ENCODE measurements at places on chromosomes 1 and 21. TPM values are rescaled to one million over a fixed set of nuclear protein-coding genes. Genes with fewer than 3 reads are reported as not detected.

DNA sequence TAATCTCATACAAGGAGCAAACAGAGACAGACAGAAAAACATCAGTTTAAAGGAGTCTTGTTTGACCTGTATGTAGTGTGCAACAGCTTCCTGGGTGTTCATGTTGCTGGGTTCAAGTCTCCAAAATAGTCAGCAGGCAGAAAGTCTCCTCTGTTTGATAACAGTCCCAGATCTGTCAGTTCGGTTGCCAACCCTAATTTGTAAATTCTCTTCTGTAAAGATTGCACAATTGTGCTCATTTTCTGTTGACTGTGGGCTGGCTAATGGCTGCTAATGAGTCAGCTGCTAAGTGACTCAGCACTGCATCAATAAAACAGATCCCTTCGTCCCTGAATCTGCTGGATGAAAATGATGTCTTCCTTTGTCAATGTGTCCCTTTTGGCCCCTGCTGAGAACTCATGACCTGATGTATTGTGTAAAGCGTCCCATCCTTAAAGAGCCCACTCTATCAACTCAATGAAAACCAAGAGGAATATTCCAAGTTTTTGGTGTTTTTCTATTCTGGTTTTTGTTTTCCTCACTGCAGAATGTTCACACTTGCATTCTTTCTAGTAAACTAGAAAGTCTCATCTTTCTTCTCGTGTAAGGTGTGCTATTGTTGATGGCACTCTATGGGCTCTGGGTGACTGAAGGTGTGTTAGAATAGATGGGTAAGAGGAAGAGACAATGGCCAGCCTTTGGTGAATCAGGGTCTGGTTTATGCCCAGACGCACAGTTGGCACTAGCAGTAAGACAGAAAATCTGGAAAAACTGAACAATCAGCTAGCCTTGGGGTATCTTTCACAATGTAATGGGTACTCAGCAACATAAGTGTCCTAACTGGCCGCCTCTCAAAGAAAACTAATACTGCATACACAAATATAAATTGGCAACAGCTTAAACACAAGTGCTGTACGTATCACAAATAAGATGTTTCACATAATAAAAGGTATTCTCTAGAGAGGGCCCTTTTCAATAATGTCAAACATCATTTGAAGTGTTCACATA lies 75.1 kb upstream of the SIPA1L2 start:
- no peaks in the 10 kb centered on the region for H3K27me3 ChIP-seq
- no peaks in the 10 kb centered on the region for H3K36me3 ChIP-seq
- H3K4me3 ChIP-seq = no peak overlapping the region
- no peak overlapping the region for H3K27ac ChIP-seq
- DNase-seq = peak; percentile 77

DNA sequence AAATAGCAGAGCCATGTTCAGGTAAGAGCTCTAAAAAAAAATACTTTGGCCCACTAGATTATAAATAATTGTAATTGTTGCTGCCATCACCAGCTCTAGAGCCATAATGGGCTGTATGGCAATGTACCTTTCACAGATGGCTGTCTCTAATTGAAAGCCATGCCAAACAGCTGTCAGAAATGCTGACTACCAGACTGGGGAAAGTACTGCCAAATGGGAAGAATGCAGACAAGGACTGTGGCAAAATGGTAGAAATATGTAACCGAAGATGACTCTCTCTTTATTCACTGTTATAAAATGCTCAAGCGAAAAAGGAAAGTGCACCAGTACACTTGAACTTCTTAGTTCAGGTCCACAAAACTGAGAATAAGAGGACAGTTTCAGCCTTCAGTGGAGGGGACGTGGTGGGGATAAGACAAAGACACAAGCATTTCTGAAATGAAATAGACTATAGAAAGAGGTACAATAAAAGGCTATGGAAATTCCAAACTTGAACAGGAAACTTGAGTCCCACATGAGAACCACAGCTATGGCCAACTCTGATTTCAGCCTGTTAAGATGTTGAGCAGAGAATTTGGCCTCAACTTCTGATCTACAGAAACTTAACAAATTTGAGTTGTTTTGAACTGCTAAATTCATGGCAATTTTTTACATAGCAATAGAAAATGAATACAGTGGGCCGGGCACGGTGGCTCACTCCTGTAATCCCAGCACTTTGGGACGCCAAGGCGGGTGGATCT lies 46.5 kb upstream of the LPGAT1 start:
- H3K4me3 ChIP-seq = no peak overlapping the region
- H3K4me1 ChIP-seq = no peaks in the 10 kb centered on the region
- DNase-seq = no peak
- no peaks in the 10 kb centered on the region for H3K36me3 ChIP-seq
- no peak overlapping the region for H3K27ac ChIP-seq

The OSCP1 gene
- 27.7 TPM for total RNA-seq

The INAVA gene
- 3.9 TPM for total RNA-seq

GRCh38 chr1:116432655-116433265 lies 59.7 kb downstream of the ATP1A1 start:
- H3K27ac ChIP-seq = no peak overlapping the region
- H3K27me3 ChIP-seq = no peaks in the 10 kb centered on the region
- no peaks in the 10 kb centered on the region for H3K36me3 ChIP-seq
- H3K4me3 ChIP-seq = no peak overlapping the region

DNA sequence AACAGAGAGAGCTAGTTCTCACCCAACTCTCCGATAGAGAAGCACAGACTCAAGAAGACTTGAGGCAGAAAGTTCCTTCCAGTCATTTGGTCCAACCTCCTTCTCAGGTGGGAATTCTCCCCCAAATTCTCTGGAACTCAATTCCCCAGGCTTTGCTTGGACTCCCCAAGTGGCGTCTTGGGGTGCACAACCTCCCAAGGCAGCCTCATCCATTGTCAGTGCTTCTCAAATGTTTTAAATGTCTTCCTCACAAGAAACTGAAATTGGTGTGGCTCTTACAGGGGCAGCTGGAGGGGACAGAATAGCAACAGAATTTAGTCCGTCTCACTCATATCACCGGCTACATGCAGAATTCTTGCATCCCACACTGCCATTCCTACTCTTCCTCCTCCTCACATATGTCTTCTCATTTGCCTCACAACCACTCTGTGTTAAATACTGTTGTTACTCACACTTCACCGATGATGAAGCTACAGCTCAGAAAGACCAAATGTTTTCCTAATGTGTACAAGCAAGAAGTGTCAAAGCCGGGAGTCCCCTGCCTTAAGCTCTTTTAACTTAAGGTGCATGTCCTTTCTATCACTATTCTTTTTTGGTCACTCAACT lies 33.4 kb upstream of the CD84 start:
- no peaks in the 10 kb centered on the region for H3K27me3 ChIP-seq
- no peaks in the 10 kb centered on the region for H3K36me3 ChIP-seq
- H3K4me1 ChIP-seq = no peaks in the 10 kb centered on the region
- H3K27ac ChIP-seq = no peak overlapping the region

The GPR161 gene
- total RNA-seq = 21.5 TPM

The CHODL gene
- 1.3 TPM for total RNA-seq

GRCh38 chr21:10641107-10641506 lies 119.7 kb downstream of the TPTE start:
- no peaks in the 10 kb centered on the region for H3K36me3 ChIP-seq
- DNase-seq = no peak
- H3K4me3 ChIP-seq = no peak overlapping the region
- H3K4me1 ChIP-seq = no peaks in the 10 kb centered on the region
- no peaks in the 10 kb centered on the region for H3K27me3 ChIP-seq
- H3K27ac ChIP-seq = no peak overlapping the region

DNA sequence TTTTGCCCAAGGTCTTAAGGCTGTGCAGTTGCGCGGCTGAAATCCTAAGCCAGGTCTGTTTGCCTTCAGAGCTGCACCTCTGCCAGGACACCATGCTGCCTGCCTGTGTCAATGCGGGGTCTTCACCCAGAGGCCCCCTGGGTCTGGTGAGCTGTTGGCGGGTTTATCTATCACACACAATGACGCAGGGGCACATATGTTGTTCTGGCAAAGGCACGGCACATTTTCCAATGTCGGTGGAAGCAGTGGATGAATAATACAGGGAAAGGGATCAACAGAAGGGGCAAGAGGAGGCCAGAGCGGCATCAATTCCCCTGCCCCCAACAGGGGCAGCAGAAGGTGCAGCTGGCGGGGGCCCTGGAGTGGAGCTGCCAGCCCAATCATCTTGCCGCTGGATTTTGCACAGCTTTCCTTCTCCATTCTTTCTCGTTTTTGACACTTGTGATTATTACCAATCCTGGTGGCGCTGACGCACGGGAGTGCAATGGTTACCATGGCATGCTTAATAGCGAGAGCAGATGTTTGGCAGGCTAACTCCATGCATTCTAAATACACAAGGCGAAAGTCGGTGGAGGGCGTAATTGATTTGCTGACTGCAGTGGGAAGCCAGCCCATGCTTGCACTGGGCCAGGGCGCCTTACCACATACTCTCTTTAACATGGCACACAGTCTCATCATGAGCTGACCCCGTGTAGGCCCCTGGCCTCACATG lies 45.8 kb upstream of the CYP2J2 start:
- H3K36me3 ChIP-seq = no peaks in the 10 kb centered on the region
- no peaks in the 10 kb centered on the region for H3K27me3 ChIP-seq
- no peak overlapping the region for H3K27ac ChIP-seq

The TNFAIP8L2 gene
- total RNA-seq = 2.4 TPM

The MTARC1 gene
- total RNA-seq = 6.1 TPM

Data from ovary (tissue), 10 donors.